ENCODE measurements at places on chromosomes 16 and 17.

DNA sequence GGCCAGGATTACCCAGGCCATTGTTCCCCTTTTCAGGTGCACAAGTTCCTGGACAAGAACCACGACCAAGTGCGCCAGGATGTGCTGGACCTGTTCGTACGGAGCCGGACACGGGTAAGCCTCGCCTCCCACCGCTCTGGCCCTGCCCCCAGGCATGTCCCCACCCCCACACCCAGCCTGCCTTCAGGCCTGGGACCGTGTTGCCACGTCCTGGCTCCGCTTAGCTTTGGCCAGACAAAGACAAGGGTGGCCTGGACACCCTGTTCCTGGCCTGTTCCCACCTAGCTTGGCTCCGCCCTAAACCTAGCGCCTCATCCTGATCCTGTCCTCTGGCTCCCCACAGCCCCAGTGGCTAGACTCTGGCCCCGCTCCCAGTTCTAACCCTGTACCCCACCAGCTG, 30.9 kb downstream of the MYO15A start:
- no peak for DNase-seq

DNA sequence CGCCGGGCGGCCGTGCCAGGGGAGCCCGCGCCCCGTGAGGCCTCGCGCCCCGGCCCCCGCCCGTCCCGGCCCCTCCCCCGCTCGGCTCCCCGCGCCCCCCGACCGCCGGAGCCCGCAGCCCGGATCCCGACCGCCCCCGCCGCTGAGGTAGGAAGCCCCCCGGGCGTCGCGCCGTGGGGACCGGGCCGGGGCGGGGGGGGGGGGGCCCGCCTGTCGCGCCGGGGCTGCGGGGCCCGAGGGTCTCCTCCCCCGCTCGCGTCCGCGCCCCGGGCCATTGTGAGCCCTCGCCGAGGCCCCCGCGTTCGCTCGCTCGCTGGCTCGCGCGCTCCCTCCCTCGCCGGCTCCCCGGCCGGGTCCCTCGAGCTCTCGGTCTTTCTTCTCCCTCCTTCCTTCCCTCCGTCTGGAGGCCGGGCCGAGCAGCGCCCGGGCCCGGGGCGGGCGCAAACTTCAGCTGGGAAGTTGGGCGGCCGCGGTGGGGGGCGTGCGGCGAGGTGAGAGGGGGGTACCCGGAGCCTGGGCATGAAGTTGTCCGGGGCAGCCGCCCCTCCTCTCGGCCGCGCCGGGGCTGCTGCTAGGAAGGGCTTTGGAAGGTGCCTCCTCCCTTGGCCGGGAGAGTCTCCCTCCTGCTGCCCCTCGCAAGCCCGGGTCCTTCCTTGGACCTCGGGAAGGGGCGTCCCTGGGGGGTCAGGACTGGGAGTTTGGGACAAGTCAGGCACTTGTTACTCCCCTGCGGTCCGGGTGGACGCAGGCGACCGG, 419 bp downstream of the GLIS2 start:
- peak; percentile 61 for DNase-seq

GRCh38 chr17:48611681-48612455, 1.1 kb upstream of the HOXB7 start:
- DNase-seq = no peak

GRCh38 chr16:81586977-81587625, 142.5 kb downstream of the CMIP start:
- no peak for DNase-seq

DNA sequence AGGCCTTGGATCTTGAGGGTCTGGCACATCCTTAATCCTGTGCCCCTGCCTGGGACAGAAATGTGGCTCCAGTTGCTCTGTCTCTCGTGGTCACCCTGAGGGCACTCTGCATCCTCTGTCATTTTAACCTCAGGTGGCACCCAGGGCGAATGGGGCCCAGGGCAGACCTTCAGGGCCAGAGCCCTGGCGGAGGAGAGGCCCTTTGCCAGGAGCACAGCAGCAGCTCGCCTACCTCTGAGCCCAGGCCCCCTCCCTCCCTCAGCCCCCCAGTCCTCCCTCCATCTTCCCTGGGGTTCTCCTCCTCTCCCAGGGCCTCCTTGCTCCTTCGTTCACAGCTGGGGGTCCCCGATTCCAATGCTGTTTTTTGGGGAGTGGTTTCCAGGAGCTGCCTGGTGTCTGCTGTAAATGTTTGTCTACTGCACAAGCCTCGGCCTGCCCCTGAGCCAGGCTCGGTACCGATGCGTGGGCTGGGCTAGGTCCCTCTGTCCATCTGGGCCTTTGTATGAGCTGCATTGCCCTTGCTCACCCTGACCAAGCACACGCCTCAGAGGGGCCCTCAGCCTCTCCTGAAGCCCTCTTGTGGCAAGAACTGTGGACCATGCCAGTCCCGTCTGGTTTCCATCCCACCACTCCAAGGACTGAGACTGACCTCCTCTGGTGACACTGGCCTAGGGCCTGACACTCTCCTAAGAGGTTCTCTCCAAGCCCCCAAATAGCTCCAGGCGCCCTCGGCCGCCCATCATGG, 4.0 kb upstream of the ADGRG3 start:
- DNase-seq = no peak
